ENCODE measurements at places on chromosomes 7 and 10.
A peak's percentile ranks its signal among the peaks of the same experiment; 100 is the strongest.

DNA sequence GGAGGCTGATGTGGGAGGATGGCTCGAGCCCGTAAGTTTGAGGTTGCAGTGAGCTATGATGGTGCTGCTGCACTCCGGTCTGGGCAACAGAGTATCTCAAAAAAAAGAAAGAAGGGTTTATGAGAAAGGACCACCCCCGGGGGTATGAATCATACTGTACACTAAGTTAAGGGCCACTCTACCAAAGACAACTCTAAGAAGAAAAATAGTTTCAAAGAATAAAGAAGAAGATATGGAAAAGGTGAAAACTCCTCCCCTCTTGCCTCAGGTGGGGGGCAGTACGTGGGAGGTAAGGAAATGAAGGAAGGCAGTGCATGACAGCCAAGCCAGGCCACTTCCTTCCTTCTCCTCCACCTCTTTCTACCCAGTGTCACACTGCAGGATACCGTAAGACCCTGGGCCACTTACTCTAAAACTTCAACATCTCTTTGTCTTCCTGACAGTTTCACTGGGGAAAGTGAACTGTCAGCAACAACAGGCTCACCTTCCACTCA lies 61.3 kb downstream of the PIP4K2A start:
- no peak for DNase-seq

DNA sequence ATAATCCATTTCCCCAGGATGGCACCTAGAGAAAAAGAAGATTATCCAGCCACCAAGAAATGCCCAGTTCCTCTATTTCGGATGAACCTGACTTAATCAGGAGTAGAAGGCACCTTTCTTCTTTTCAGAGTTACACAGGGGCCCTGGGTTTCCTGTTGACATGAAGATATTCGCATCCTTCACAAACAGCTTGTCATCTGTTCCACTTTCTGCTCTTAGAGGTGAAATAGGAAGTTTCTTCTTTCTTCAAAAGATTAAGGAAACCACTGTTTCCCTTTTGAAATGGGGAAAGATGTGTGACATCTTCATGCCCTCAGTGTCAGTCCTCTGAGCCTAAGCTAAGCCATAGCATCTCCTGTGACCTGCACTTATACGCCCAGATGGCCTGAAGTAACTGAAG lies 39.1 kb upstream of the RAB18 start:
- DNase-seq: no peak

GRCh38 chr7:124908259-124908658 lies 21.4 kb downstream of the POT1 start:
- DNase-seq: no peak

- no peak for DNase-seq
Measured at GRCh38 chr10:63758080-63758479, 236.9 kb downstream of the REEP3 start.

DNA sequence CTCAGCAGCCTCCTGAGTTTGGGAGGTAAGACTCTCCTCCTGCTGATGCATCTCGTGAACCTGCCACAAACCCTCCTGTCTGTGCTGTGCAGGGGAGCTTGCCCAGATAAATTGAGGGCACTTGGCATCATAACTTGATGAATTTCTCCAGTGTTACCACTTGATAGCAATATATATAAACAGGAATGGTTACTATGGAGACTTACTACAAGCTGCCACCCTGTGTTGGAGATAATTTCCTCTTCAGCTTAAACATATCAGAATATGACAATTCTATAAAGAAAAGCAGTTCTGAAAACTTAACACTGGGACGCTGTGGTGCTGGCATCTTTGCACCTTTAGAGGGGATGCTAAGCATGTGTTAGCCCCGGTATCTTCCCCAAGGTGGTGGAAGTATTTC lies 14.9 kb downstream of the PFKFB3 start:
- no peak for DNase-seq

DNA sequence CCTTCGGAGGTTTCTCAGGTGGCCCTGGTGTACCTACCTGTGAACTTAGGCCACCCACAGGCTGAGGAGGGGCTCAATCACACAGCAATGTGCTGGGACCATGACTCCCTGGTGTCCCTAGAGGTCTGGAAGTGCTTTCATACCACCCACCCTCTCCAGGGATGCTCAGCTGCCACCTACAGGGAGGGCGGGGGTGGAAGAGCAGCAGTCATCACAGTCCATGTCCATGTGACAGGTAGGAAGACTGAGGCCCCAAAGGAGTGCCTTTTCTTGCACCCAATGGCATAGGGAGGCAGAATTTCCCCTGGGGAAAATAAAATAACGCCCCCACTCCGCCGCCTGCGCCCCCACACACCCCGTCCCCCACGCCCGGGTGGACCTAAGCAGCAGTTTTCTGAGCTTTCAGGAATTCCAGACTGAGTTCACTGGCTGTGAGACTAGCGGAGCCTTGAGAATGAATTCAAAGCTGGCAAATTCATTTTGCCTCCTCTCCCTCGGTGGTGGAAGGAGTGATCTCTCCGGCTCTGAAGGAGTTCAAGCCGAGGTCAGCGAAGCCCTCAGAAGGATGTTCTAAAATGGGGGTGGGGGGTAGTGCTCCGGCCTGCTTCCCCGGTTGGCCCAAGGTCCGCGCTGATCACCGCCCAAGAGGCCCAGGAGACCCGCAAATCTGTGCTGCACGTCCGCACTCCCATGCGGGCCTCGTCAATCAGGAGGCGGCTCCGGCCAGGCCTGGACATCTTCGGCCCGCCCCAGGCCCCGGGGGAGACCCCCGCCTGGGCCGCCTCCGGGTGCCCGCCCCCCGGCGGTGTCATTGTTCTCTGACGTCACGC lies 2.1 kb upstream of the ZMIZ1 start:
- no peak for DNase-seq

DNA sequence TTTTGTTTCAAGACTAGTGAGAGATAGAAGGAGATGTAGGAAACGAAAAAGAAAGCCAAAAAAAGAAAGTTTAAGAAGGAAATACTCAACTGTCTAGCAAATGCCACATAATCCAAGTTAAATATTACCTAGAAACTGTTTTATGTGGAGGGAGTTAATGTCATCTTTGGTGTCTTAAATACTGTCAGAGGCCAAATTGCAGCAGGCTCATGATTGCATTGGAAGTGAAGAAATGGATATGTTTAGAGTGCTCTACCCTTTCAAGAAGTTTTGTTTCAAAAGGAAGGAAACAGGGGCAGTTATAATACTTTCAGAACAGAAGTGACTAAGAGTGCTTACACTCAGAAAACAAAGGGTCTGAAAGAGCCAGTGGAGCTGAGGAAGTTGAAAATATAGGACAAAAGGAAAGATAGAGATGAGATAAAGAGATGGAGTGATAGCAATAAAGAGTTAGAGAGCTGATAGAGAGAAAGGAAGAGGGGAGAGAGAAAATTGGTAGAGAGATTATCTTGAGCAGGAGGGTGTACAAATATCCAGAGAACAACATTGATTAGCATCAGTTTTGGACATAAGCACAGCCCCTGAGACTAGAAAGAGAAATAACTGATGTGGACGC lies 28.0 kb upstream of the GNAI1 start:
- no peak for DNase-seq

GRCh38 chr10:60003651-60004523 lies 97.5 kb upstream of the CCDC6 start:
- no peak for DNase-seq

DNA sequence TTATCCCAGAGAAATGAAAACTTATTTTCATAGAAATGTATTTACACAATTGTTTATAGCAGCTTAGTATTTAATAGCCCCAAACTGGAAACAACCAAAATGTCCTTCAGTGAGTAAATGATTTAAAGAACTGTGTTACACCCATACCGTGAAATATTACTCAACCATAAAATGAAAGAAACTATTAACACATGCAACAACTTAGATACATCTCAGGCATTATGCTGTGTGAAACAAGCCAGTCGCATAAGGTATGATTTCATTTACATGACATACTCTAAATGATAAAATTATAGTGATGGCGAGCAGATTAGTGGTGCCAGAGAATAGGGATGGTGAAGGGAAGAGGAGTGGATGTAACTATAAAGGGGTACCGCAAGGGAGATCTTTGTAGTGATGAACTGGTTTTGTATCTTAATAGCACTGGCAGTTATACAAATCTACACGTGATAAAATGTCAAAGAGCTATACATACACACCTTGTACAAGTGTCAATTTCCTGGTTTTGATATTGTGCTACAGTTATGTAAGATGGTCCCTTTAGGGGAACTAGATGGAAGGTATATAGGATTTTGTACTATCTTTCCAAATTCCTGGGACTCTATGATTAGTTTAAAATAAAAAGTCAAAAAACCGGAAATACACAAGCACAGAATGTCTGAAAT lies 40.5 kb downstream of the MACC1 start:
- DNase-seq: no peak

GRCh38 chr10:102635377-102635776 lies 8.9 kb upstream of the TRIM8 start:
- DNase-seq: no peak

DNA sequence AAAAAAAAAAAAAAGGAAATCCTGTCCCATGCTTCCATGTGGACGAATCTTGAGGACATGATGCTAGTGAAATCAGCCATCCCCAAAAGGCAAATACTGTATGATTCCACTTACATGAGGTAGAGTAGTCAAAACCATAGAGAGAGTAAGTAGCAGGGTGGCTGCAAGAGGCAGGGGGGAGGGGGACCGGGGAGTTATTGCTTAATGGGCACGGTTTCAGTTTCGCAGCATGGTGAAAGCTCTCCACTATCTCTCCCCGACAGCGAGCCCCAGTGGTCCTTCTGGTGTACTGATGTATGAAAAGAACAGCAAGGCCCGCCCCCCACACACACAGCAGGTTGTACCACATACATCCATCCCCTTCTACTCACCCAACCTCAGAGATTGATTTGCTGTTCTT lies 32.8 kb downstream of the NOD1 start:
- DNase-seq: peak; percentile 48

DNA sequence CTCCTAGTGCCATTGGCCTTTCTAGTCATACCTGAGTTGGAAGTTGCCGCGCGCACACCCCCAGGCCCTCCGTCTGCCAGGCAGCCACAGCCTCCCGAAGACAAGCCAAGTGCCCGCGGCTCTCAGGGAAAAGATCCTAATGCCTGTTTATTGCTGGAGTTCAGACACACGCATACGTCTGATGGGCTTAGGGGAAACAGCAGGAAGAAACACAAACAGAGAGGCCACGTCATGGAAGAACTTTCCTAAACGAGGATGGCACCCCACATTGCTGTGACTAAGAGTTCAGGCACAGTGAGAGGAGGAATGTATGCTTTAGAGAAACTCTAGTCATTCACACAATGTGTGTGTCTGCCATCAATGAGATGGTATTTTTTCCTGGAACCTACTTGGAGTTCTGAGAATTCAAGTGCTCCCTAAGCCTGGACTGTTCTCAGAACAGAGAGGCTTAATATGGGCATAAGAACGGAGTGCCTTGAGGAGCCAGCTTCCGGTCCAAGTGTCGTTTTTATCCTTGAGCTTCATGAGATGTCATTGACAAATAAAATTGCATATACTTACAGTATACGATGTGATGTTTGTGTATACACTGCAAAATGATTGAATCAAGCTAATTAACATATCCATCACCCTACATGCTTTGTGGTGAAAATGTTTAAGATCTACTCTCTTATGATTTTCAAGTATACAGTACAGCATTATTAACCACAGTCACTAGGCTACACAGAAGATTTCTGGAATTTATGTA lies 11.6 kb upstream of the RBP3 start:
- DNase-seq: no peak

Data from stimulated activated CD8-positive, alpha-beta memory T cell treated with anti-CD3 and anti-CD28 coated beads, Interleukin-2, amount 100 ng/mL, for 1 hour (primary cell).